M059J (cell line): ENCODE measurements at places on chromosomes 16 and 17. TPM values are rescaled to one million over a fixed set of nuclear protein-coding genes. Genes with fewer than 3 reads are reported as not detected.

The KRTAP2-3 gene
- total RNA-seq = 0.34 and 3.2 TPM in 2 replicates

The UNKL gene
- total RNA-seq = 6.5 and 13.0 TPM in 2 replicates

The ALOX15B gene
- not detected in 2 replicates for total RNA-seq

The PLK1 gene
- total RNA-seq = 69.5 and 98.8 TPM in 2 replicates

The GNG13 gene
- not detected in 2 replicates for total RNA-seq

The RNU2-1 gene
- not detected in 2 replicates for total RNA-seq

The SLFN5 gene
- total RNA-seq = 52.8 and 79.4 TPM in 2 replicates

The NUDT7 gene
- 5.1 and 8.9 TPM in 2 replicates for total RNA-seq

The DUSP3 gene
- total RNA-seq = 37.7 and 51.5 TPM in 2 replicates

The SNAI3 gene
- total RNA-seq = not detected in 2 replicates

The FNDC8 gene
- not detected in 2 replicates for total RNA-seq

The GAS2L2 gene
- total RNA-seq = not detected in 2 replicates

The SOST gene
- not detected in 2 replicates for total RNA-seq

The MT1B gene
- total RNA-seq = not detected in 2 replicates

The KCNAB3 gene
- total RNA-seq = not detected in 2 replicates

The OTOP3 gene
- total RNA-seq = not detected in 2 replicates

The ELMO3 gene
- total RNA-seq = 0.62 and 1.2 TPM in 2 replicates

The SPNS3 gene
- 0.05 TPM in 1 of 2 replicates, not detected in the other for total RNA-seq

The BAHCC1 gene
- 1.0 and 4.3 TPM in 2 replicates for total RNA-seq

The AGRP gene
- total RNA-seq = not detected in 2 replicates

The CHST5 gene
- not detected in 2 replicates for total RNA-seq

The SEZ6L2 gene
- total RNA-seq = 16.7 and 38.3 TPM in 2 replicates

The LRRC37B gene
- total RNA-seq = 8.7 and 12.9 TPM in 2 replicates

The PHKB gene
- total RNA-seq = 39.1 and 41.6 TPM in 2 replicates

The CACNA1G gene
- total RNA-seq = 0.15 TPM in 1 of 2 replicates, not detected in the other

The SPATA32 gene
- total RNA-seq = not detected in 2 replicates
